ENCODE measurements at places on chromosomes 7 and 10.

- no peak for DNase-seq
Measured at GRCh38 chr7:136900005-136900404, 31.6 kb downstream of the CHRM2 start.

GRCh38 chr10:110431659-110432058 is 66.0 kb upstream of the DUSP5 start:
- DNase-seq, result no peak

- DNase-seq, result no peak
Measured at GRCh38 chr7:82925331-82925730, 237.4 kb downstream of the PCLO start.

DNA sequence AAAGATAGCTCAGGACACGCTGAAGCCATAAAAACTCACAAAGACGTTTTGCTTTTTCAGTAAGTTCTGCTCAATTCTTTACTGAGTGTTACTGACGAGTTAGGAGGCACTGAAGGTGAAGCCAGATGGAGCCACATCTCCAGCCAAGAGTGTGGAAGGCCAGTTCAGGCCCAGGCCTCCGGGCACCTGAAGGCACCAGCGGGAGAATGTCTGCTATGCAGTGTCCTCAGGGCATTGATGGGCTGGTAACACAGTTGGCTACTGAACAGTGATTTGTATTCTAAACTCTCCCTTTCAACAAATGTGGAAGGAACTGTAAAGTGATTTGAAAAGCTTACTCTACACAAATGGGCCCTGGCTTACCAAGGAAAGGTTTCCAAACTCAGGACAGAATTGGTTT is 64.8 kb upstream of the SVIL start:
- DNase-seq, result no peak

GRCh38 chr10:110404825-110405224 is 92.9 kb upstream of the DUSP5 start:
- no peak for DNase-seq

DNA sequence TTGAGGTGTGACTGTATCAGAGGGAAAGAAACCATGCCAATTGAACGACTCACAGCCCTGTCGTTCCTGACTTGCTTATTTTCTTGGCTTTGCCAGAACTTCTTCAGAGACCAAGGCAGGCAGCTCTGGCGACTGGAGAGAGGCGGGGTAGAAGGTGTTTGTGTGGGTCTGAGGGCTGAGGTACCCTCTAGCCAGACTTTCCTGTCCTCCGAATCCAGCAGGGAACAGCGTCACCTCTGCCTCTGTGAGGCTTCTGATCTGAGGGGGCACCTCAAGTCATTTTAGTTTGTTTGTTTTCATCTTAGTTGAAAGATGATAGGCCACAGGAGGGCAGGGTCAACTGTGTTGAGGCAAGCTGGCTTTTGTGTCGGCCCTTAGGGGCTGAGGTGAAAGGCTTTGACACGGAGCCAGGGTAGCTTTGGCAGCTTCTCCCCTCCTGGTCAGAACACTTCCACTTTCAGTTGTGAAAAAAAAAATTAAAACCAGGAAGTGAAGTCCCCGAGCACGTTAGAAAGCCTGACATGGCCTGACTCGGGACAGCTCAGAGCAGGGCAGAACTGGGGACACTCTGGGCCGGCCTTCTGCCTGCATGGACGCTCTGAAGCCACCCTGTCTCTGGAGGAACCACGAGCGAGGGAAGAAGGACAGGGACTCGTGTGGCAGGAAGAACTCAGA is 1.9 kb downstream of the ACSL5 start:
- peak; percentile 57 for DNase-seq

DNA sequence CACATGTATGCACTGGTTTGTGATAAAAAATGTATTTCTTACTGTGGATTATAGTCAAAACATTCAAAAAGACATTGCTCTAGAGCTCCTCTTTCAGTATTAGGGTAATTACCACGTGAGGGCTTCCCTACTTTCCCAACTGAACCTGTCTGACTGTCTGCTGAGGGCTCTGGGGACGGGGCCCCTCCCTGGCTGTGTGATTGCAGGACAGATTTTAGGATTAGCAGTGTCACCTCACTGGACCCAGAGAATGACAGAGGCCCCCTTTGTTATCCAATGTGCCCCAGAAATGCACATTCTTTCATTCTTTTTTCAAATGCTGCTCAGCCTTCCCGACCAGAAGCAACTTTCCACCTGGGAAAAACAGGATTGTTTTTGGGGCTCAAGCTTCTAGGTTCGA is 43.6 kb upstream of the MXI1 start:
- no peak for DNase-seq

- DNase-seq, result no peak
Measured at GRCh38 chr7:93219868-93220267, 6.4 kb downstream of the HEPACAM2 start.

GRCh38 chr10:62540389-62540788 is 166.2 kb downstream of the ZNF365 start:
- DNase-seq, result no peak

- no peak for DNase-seq
Measured at GRCh38 chr7:158735935-158736334, 31.3 kb upstream of the NCAPG2 start.

GRCh38 chr10:21002091-21002878 is 105.2 kb upstream of the NEBL start:
- peak; percentile 44 for DNase-seq

DNA sequence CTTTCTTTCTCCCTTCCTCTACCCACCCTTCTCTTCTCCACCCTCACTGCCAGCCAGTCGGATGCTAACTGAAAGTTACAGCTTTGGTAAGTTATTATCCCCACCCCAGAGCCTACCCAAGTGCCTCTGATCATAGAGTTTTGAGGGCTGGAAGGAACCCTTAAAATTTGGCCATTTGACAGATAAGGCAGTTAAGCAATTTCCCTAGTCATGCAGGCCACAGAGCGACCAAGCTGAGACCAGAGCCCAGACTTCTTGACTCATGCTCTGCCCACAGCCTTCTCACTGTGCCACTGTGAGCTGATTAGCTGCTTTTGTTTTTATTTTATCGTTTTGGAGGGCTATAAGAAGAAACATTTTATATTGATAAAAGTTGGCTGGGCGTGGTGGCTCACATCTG is 17.2 kb downstream of the SAP25 start:
- no peak for DNase-seq

DNA sequence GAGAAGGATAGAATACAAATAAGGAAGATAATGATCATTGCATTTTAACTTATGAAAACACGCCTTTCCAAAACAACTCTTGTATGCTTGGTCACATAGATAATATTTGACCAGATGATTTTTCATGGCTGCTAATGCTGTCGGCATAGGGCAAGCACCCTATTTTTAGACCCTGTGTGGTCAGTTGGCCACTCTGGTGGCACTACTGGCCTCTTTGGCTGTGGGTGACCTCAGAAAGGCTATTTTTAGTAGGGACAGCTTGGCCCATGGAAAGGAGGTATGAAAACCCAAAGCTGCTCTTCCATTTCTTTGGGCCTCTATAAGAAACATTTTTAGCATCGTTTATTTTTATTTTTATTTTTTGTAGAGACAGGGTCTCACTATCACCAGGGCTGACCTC is 12.3 kb downstream of the BMPER start:
- DNase-seq, result no peak

GRCh38 chr10:17673471-17674061 is 29.6 kb downstream of the STAM start:
- peak; percentile 95 for DNase-seq

GRCh38 chr7:3455806-3456595 is 154.9 kb downstream of the SDK1 start:
- DNase-seq, result peak; percentile 56

DNA sequence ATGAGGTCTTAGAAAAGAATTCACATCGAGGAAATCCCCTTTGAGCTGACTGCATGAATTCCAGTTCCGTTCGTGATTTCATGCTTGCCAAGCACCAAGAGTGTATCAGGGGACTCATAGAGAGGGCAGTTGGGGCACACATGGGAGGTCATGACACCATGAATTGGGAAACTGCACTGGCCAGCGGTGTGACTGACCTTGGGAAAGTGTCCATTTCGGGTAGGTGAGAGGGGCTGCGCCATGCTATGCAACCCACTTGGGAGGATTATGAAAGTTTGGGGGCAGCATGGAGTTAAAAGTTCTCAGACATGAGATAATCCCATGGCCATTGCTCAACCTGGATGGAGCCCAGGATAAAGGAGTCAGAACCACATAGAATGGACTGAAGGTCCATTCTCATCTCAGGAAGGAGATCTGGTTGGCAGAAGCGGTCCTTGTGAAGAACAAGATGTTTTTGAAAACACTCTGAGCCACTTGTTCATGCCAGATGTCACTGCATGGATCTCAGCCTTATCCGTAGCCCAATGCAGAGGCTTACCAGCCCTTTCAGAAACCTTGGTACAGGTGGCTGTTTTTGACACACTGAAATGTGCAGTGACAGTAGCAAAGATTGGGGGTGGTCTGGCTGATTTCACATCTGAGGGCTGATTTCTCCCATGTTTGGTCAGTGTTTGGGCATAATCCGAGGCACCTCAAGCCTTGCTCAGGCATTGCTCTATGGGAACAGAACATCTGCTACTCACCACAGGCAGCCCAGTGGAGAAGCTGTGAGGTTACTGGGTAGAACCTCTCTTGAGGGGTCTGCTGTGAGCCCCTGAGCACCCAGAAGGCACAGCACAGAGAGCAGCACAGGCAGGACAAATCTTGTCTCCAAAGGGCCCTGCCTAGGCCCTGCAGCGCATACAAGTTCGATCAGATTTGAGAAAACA is 252.3 kb downstream of the CXCL12 start:
- DNase-seq, result no peak

DNA sequence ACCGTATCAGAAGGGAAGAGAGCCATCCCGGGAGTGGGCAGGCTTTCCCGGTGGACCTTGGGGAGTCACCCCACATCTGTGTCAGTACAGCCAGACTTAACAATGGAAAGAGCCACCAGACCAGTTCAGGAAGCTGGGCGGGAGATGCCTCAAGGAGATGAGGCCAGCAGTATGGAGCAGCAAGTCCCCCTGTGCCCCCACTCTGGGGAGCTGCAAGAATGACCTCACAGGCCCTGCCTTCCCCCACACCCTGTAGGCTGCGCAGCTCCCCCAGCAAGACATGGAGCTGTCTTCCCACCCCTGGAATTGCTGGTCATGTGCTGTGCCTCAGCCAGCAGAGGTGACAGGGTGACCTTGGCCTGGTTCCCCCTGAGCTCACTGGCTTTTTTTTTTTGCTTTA is 76.8 kb upstream of the INSIG1 start:
- no peak for DNase-seq

DNA sequence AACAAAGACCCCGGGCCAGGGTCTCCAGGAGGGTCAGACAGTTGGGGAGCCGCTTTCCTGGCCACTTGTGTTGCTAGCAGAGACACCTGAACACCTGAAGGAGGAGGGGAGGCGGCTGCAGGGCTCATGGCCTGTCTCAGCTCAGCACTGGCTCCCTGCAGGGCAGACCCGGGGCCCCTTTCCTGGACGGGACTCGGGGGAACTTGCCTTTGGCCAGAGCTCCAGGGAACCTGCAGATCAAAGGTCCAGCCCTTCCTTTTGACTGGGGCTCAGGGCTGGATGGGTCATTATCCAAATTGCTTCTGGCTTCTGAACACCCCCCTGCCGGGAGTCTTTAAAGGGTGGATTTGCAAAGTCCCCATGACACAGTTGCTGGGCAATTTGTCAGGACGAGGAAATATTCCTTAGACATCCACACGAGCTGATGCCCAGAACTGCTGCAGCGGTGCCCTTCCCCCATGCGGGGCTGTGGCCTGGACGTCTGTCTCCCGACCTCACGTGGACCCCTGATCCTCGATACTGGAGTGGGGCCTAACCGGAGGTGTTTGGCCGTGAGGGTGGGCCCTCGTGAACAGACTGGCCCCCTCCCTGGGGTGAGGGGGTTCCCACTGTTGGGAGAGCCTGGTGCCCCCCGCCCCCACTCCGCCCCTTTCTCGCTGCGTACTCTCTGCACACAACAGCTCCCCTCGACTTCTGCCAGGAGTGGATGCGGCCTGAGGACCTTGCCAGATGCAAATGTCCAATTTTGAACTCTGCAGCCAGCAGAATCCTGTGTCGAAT is 194.3 kb downstream of the ELFN1 start:
- DNase-seq, result no peak

GRCh38 chr7:26645121-26645520 is 219.3 kb downstream of the SKAP2 start:
- DNase-seq, result no peak

DNA sequence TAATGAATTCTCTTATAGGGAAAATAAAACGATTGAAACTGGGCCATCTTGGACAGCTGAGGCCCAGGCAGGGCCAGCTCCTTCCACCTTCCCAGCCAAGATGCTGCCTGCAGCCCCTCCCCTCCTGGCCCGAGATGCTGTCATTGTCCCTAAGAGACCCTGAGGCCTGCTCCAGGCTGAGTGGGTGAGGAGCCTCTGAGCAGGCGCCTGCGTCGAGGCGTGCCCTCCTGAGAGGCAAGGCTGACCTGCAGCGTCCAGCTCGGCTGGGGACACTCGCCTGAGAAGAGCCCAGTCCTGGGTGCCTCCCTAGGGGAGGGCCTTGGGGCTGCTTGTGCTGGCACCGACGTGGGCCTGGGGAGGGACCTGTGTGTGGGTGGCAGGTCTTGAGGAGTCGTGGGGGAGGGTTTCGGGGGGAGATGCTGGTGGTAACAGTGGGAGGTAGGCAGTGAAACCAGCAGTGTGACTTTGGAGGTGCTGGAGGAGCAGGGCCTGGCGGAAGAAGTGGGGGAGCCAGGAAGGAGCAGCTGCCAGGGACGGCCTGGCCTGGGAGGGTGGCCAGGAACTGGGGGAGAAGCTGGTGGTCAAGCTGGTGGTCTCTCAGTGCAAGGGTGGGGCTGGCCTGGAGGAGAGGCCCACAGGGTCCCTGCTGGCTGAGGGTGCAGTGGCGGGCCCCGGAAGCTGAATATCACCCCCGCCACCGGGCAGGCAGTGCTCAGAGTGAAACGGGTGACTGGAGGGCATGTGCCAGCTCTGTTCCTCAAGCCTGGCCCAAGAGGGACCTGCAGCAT is 7.9 kb downstream of the GPR146 start:
- DNase-seq, result no peak

- DNase-seq, result no peak
Measured at GRCh38 chr10:133198206-133198605, 31.8 kb upstream of the UTF1 start.

DNA sequence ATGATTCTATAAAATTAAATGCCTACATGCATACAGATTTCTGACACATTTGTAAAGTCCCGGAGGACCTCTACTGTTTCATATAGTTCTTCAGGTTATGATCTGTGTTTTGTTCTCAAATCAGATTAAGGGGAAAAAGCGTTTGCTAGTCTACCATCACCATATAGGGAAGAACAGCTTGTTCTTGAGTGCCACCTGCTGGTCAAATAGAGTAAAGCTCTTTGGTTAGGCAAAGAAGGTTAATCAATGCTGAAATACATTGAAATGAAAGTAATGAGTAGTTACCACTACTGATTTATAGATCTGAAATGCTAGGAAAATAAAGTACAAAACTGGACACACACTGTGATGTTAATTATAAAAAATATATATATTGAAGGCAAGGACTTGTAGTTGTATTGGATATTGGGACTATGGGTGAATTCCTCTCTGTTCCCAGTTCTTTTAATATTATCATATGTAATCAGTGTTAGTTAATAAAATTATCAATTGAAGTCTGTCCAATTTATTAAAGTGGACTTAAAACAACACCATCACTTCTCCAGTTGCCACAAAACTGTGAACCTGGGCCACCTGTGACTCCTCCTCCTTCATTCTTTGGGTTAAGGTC is 72.6 kb upstream of the PDLIM1 start:
- peak; percentile 78 for DNase-seq

Measured in fibroblast of villous mesenchyme (primary cell).